Upper lobe of right lung (tissue), 1 donor: ENCODE measurements at places on chromosomes 6 and 20. TPM values are rescaled to one million over a fixed set of nuclear protein-coding genes. Genes with fewer than 3 reads are reported as not detected.

GRCh38 chr6:166597711-166598440 lies 11.4 kb upstream of the RAMACL start:
- H3K27me3 ChIP-seq: no peaks in the 10 kb centered on the region
- H3K27ac ChIP-seq: peak overlapping the region; percentile 80
- no peaks in the 10 kb centered on the region for H3K36me3 ChIP-seq
- H3K4me3 ChIP-seq: no peak overlapping the region
- no peak for DNase-seq

CAGE1 gene
- total RNA-seq: not detected

- H3K27ac ChIP-seq: no peak overlapping the region
- no peak overlapping the region for H3K4me3 ChIP-seq
- H3K27me3 ChIP-seq: no peaks in the 10 kb centered on the region
- H3K36me3 ChIP-seq: no peaks in the 10 kb centered on the region
- DNase-seq: peak; percentile 26
These were observed 139.9 kb downstream of the BMP7 start for GRCh38 chr20:57126481-57127092.

DNA sequence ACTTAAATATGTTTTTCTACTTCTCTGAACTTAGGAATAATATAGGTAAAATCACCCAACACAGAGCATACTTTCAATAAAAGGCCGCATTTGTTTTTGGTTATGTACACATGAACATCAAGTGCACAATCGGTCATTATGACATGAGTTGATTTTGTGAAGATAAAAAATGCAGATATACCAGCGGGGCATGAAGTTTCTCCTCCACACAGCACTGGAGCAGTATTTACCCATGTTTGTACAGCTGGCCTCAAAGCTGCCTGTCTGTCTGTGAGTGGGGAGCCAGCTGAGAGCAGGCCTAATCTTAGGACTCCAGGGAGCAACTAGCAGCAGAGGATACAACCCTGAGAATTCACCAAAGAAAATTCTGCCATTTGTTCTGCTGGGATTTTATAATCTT lies 206.5 kb downstream of the TPBG start:
- H3K27me3 ChIP-seq: no peaks in the 10 kb centered on the region
- no peak for DNase-seq
- no peak overlapping the region for H3K27ac ChIP-seq
- H3K36me3 ChIP-seq: no peaks in the 10 kb centered on the region
- H3K4me1 ChIP-seq: no peaks in the 10 kb centered on the region
- no peak overlapping the region for H3K4me3 ChIP-seq

DNA sequence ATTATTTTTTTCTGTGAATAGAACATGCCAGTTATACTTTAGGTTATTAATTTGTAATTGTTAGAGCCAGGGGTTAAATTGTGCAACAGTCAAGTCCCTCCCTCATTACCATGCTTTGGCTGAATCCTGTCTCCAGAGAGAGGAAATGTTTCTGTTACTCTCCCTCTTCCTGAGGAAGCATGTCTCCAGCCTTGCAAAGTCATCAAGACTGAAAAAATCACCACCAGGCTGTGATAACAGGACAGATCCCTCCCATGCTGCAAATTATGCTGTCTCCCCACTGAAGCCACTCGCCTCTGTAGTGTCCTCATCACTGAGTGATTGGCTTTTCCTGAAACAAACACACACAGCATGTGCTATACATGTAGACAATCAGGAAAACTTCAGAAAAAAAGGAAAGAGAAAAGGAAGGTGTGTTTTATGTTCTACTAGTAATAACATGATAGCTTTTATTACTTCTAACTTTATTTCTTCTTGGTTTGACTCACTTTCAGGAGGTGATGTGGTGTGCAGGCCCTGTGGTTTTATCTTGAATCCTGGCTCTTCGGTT lies 290.0 kb upstream of the JAG1 start:
- H3K4me1 ChIP-seq: peaks cover 8% of the 10 kb centered on the region
- no peak overlapping the region for H3K27ac ChIP-seq
- no peaks in the 10 kb centered on the region for H3K27me3 ChIP-seq
- H3K36me3 ChIP-seq: no peaks in the 10 kb centered on the region

SEMG1 gene
- not detected for total RNA-seq

DNA sequence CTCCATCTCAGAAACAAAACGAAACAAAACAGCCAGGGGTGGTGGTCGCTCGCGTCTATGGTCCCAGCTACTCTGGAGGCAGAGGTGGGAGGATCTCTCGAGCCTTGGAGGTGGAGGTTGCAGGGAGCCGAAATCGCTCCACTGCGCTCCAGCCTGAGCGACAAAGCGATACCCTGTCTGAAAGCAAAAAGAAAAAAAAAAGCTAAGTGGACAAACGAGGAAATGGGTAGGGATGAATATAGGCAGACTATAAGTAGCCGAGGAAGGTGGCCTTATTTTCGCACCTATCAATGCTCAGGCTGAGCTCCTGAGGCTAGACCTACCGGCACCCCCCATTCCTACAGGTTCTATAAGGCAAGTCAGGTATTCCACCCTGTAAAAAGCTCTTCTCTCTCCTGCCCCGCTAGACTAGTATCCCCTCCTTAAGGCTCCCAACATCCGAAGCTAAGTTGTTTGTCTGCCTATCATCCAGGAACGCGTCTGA lies 650 bp upstream of the CASP8AP2 start:
- DNase-seq: no peak
- peaks cover 5% of the 10 kb centered on the region for H3K36me3 ChIP-seq
- H3K4me1 ChIP-seq: peaks cover 6% of the 10 kb centered on the region
- H3K27me3 ChIP-seq: no peaks in the 10 kb centered on the region
- peak overlapping the region; percentile 87 for H3K4me3 ChIP-seq
- peak overlapping the region; percentile 84 for H3K27ac ChIP-seq

GRCh38 chr6:163667372-163668060 lies 253.0 kb downstream of the QKI start:
- H3K27ac ChIP-seq: no peak overlapping the region
- H3K36me3 ChIP-seq: no peaks in the 10 kb centered on the region
- H3K4me1 ChIP-seq: peaks cover 8% of the 10 kb centered on the region
- H3K27me3 ChIP-seq: no peaks in the 10 kb centered on the region

MTFR2 gene
- total RNA-seq: 1.4 TPM

DNA sequence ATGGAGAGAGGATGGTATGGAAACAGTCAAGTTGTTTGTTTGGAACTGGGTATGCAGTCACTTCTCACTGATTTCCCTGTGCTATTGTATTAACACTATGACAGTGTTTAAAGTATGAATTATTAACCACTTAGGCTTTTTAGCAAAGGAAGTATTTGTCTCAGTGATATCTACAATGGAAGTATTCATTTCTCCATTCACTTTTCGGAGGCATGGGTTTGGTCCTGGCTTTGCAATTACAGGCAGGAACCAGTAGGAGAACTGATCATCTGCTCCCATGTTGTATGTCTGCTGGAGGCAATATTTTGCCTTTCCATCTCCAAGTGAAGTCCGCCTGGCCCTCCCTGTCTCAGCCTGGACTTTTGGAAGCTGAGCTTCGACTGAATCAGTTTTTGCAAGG lies 30.6 kb upstream of the EXOC2 start:
- H3K4me1 ChIP-seq: peaks cover 5% of the 10 kb centered on the region
- no peaks in the 10 kb centered on the region for H3K36me3 ChIP-seq
- peaks cover 4% of the 10 kb centered on the region for H3K27me3 ChIP-seq
- no peak overlapping the region for H3K27ac ChIP-seq
- no peak overlapping the region for H3K4me3 ChIP-seq
- no peak for DNase-seq

- no peaks in the 10 kb centered on the region for H3K27me3 ChIP-seq
- no peak overlapping the region for H3K27ac ChIP-seq
- H3K36me3 ChIP-seq: no peaks in the 10 kb centered on the region
- no peaks in the 10 kb centered on the region for H3K4me1 ChIP-seq
- DNase-seq: no peak
These were observed 349.3 kb downstream of the FARS2 start for GRCh38 chr6:5610640-5611039.

GRCh38 chr6:79647741-79648140 lies 16.6 kb downstream of the SH3BGRL2 start:
- DNase-seq: no peak
- no peaks in the 10 kb centered on the region for H3K27me3 ChIP-seq
- no peak overlapping the region for H3K4me3 ChIP-seq
- no peaks in the 10 kb centered on the region for H3K36me3 ChIP-seq
- no peaks in the 10 kb centered on the region for H3K4me1 ChIP-seq

- H3K27me3 ChIP-seq: no peaks in the 10 kb centered on the region
- no peaks in the 10 kb centered on the region for H3K36me3 ChIP-seq
- no peak for DNase-seq
- no peak overlapping the region for H3K27ac ChIP-seq
- H3K4me1 ChIP-seq: no peaks in the 10 kb centered on the region
- no peak overlapping the region for H3K4me3 ChIP-seq
These were observed 30.8 kb upstream of the FKBP1A start for GRCh38 chr20:1423625-1424106.

EDN3 gene
- total RNA-seq: 0.87 TPM

GJA1 gene
- 127 TPM for total RNA-seq

BANF2 gene
- not detected for total RNA-seq

GRCh38 chr6:109991201-109992101 lies 13.3 kb downstream of the GPR6 start:
- H3K4me1 ChIP-seq: no peaks in the 10 kb centered on the region
- H3K4me3 ChIP-seq: no peak overlapping the region
- no peak overlapping the region for H3K27ac ChIP-seq
- no peak for DNase-seq

SLC17A9 gene
- 15.2 TPM for total RNA-seq

ZNF451 gene
- total RNA-seq: 56.0 TPM

GRCh38 chr20:50146732-50147662 lies 6.5 kb downstream of the PEDS1 start:
- H3K27me3 ChIP-seq: no peaks in the 10 kb centered on the region
- H3K27ac ChIP-seq: peak overlapping the region; percentile 47
- DNase-seq: peak; percentile 80
- peaks cover 25% of the 10 kb centered on the region for H3K36me3 ChIP-seq
- H3K4me1 ChIP-seq: peaks cover 61% of the 10 kb centered on the region

- no peak overlapping the region for H3K4me3 ChIP-seq
- H3K4me1 ChIP-seq: no peaks in the 10 kb centered on the region
- no peak overlapping the region for H3K27ac ChIP-seq
These were observed 70.2 kb downstream of the PERP start for GRCh38 chr6:138037009-138037504.

DNA sequence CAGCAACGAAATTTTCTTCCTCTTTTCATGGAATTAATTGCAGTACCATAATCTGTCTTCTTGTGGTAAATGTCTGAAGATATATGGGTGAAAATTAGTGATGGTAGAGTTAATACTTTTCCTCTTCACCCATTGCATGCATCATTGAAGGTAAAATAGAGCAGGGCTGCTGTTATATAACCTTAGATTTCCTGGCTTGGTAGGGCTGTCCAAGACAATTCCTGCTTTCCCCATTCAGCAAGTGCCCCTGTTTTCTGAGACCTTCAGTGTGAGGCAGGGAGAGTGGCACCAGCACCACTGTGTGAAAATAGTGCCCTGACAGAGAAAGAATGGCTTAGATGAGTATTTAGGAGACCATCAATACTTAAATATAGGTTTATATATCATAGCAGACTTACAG lies 202.0 kb downstream of the ZFAND3 start:
- DNase-seq: no peak
- H3K4me3 ChIP-seq: no peak overlapping the region
- no peaks in the 10 kb centered on the region for H3K27me3 ChIP-seq

- no peak overlapping the region for H3K4me3 ChIP-seq
- H3K36me3 ChIP-seq: no peaks in the 10 kb centered on the region
These were observed 25.5 kb upstream of the FKBP1A start for GRCh38 chr20:1418350-1418749.

DNA sequence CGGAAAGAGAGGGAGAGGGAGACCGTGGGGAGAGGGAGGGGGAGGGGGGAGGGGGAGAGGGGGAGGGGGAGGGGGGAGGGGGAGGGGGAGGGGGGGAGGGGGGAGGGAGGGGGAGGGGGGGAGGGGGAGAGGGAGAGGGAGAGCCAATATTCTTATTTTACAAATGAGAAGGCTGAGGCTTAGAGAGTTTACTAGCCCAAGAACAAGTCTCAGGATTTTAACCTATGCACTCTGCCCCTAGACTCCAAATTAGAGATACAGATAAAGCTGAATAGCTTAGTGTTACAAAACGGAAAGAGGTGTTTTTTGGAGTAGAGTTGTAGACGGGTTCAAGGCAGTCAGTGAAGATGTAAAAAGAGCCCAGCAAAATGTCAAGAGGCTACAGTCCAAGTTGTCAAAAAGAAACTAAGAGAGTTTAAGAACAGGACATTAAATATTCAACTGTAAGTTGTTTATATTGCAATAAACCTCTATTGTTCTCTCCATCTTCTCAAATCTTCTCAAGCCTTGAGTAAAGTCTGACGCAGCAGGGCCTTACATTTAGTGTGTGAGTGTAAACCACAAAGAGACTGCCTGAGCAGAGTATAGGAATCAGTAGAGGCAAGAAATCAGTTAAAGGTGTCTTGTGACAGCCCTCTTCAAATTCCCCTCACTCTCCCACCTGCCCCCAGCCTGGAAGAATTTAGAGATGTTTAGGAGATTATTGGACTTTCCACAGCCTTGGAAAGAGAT lies 34.9 kb upstream of the AKIRIN2 start:
- no peak overlapping the region for H3K4me3 ChIP-seq
- H3K36me3 ChIP-seq: no peaks in the 10 kb centered on the region
- no peak overlapping the region for H3K27ac ChIP-seq
- no peaks in the 10 kb centered on the region for H3K27me3 ChIP-seq
- no peak for DNase-seq
- peaks cover 9% of the 10 kb centered on the region for H3K4me1 ChIP-seq

DNA sequence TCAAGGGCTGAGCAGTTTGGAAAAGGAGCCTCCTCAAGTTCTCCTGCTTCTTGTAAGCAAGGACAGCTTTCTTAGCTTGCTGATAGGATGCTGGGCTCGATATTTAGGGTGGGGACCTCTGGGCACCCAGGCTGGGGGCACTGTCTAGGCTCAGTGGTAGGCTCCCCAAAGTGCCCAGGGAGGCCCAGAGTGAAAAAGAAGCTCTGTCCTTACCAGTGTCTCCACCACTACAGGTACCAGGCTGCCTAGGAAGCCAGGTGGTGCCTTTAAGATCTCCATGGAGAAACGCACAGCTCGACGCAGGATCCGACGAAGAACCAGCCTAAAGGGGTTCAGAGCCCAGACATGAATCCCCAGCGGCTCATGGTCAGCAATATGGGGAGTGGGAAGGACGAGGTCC lies 6.4 kb downstream of the AARS2 start:
- H3K27me3 ChIP-seq: no peaks in the 10 kb centered on the region
- H3K4me1 ChIP-seq: no peaks in the 10 kb centered on the region
- peaks cover 86% of the 10 kb centered on the region for H3K36me3 ChIP-seq
- no peak overlapping the region for H3K4me3 ChIP-seq
- no peak for DNase-seq
- H3K27ac ChIP-seq: no peak overlapping the region

- no peaks in the 10 kb centered on the region for H3K36me3 ChIP-seq
- no peaks in the 10 kb centered on the region for H3K4me1 ChIP-seq
- no peaks in the 10 kb centered on the region for H3K27me3 ChIP-seq
- no peak for DNase-seq
- no peak overlapping the region for H3K27ac ChIP-seq
- no peak overlapping the region for H3K4me3 ChIP-seq
These were observed 17.0 kb downstream of the MDGA1 start for GRCh38 chr6:37680668-37681067.
